Colonic mucosa (tissue), 4 donors: ENCODE measurements at places on chromosomes 13 and 19. TPM values are rescaled to one million over a fixed set of nuclear protein-coding genes. Genes with fewer than 3 reads are reported as not detected.

- H3K36me3 ChIP-seq, result no peaks in the 10 kb centered on the region
- no peaks in the 10 kb centered on the region for H3K27me3 ChIP-seq
- peak overlapping the region; percentile 88 for H3K27ac ChIP-seq
Measured at GRCh38 chr13:73268306-73268705, 209.5 kb downstream of the KLF5 start.

DNA sequence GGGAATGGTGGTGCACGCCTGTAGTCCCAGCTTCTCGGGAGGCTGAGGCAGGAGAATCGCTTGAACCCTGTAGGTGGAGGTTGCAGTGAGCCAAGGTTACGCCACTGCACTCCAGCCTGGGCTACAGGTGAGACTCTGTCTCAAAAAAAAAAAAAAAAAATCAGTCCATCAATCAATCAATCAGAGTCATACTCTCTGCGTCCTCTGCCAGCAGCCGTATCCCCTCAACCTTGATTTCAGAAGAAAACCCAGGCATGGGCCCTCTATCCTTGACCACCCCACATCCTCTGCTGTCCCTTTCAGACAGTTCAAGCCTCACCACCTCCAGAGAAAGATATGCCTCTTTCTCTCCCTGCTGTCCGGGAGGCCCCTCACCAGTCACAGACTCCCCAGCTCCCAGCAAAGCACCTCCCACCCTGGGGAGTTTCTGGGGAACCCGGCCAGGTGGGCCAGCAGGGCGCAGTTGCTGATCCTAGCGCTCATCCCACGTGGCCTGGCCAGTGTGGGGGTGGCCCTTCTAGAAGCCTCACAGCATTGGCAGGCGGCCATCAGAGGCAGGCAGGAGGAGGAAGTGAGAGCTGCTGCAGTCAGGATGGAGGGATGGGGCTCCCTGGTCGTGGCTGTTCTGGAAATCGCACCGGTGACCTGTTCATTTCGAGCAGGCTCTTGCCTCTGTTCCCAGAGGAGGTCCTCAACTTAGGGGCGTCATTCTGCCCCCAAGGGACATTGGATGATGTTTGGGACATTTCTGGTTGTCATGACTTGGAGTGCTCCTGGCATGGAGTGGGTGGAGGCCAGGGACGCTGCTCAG, 10.2 kb upstream of the JSRP1 start:
- H3K36me3 ChIP-seq, result no peaks in the 10 kb centered on the region
- H3K4me3 ChIP-seq, result no peak overlapping the region
- DNase-seq, result peak; percentile 96
- H3K27ac ChIP-seq, result peak overlapping the region; percentile 71

DNA sequence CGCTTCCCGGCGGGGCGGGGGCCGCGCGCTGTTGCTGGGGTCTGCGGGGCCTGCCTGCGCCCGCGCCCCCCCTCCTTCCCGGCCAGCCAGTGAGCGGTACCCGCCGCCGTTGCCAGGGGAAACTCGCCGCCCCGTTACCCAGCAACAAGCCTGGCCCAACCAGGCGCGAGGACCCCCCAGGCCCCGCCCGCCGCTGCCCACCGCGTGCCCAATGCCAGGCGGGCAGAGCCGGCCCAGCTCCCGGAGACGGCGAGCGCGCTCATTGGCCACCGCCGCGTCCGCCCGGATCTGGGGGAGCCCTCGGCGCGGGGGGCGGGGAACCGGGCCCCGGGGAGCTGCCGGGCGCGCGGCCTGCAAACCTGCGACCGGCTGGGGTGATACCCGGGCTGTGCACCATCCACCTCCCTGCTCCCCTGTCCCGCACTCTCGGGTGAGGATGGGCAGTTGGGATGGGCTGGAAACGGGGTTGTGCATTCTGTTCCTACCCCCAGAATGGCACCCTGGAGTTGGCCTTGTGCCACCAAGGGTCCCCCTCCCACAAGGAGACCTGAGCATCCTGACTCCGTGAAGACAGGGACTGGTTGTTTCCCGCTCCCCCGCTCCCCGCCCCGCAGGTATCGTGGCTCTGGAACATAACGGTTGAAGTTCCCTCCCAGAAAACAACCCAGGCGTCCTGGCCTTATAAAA, 8.8 kb upstream of the BBC3 start:
- DNase-seq, result no peak
- peaks cover 19% of the 10 kb centered on the region for H3K27me3 ChIP-seq
- peak overlapping the region; percentile 15 for H3K4me3 ChIP-seq
- H3K27ac ChIP-seq, result no peak overlapping the region
- no peaks in the 10 kb centered on the region for H3K36me3 ChIP-seq
- H3K4me1 ChIP-seq, result peaks cover 5% of the 10 kb centered on the region

DNA sequence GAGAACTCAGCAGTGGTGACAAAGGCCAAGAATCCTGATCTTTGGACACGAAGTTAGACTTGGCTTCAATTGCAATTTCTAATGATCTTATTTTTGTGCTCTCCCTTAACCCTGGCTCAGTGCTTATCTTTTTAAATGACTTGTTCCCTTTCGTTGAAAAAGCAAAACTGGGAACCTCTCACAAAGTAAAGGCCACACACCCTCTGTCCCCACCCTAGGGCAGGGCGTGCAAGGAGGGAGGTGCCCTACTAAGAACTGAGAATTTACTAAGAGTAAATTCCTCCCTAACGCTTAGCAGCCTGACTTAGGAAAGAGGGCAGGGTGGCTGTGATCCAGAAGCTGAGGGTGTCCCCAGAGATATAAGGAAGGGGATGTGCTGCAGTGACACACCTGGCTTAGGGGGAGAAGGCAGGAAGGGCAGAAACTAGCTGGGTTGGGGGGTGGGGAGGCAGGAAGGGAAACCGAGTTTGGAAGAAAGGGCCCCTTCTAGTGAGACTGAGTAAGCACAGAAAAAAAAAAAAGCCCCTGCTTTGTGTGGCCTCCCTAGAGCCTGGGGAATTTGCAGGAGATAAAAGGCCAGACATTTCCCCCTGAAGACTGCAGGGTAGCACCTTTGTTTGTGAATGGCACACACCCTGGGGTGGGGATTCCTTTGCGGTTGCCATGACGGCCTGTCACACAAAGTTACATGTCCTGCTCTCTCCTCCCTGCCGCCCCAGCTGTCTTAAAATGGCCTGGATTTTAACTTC, 435.1 kb downstream of the EFNB2 start:
- H3K27me3 ChIP-seq, result no peaks in the 10 kb centered on the region
- H3K4me1 ChIP-seq, result peaks cover 17% of the 10 kb centered on the region
- no peaks in the 10 kb centered on the region for H3K36me3 ChIP-seq
- H3K27ac ChIP-seq, result peak overlapping the region; percentile 92
- peak; percentile 91 for DNase-seq

DNA sequence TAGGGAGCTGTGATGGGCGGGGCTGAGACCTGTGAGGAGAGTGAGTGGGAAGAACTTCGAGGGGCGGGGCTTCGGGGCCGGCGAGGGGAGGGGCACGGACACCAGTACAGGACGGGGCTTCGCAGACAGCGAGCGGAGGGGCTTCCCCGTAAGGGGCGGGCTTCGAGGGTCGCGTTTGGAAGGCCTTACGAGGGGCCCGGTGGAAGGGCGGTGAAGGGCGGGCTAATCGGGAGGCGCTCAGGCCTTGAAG, 4.1 kb upstream of the EMP3 start:
- H3K4me1 ChIP-seq, result peaks cover 7% of the 10 kb centered on the region
- DNase-seq, result peak; percentile 100
- H3K36me3 ChIP-seq, result no peaks in the 10 kb centered on the region
- H3K27me3 ChIP-seq, result no peaks in the 10 kb centered on the region
- H3K27ac ChIP-seq, result peak overlapping the region; percentile 95

CBLC gene
- total RNA-seq, result 78.0 TPM
